ENCODE measurements at places on chromosomes 2 and 18.

- DNase-seq = no peak
Measured at GRCh38 chr2:24024018-24024417, 14.1 kb downstream of the MFSD2B start.

DNA sequence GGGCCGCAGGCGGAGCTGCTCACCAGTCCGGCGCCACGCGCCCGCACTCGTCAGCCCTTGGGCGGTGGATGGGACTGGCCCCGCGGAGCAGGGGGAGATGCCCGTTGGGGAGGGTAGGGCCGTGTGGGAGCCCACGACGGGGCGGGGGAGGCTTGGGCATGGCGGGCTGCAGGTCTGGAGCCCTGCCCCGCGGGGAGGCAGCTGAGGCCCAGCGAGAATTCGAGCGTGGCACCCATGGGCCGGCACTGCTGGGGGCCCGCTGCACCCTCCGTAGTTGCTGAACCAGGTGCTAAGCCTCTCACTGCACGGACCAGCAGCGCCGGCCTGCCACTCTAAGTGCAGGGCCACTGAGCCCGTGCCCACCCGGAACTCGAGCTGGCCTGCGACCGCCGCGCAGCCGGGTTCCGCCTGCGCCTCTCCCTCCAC lies 182.4 kb upstream of the ERBB4 start:
- DNase-seq = no peak

- DNase-seq = no peak
Measured at GRCh38 chr2:122108186-122108585, 352.7 kb downstream of the TSN start.

- no peak for DNase-seq
Measured at GRCh38 chr2:240795916-240796510, 24.0 kb downstream of the KIF1A start.

DNA sequence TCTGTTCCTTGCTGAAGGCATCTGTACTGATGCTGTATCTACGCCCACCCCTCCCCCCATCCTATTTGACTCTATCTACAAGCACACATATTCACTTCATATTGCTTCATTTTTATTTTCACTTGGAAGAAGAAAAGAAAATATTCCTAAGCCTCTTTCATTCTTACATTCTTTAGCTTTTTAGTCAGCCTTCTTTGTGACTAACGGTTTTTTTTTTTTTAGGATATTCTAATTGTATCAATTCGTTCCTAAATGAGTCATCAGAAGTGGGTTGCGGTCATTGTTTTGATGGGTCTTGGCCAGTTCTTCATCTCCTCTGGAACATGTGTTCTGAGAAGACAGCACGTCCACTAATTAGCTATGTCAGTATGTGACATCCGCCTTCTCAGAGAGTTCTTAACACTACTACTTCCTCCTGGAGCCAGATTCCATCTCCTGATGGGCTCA lies 88.7 kb downstream of the MYO1B start:
- DNase-seq = peak; percentile 90

- no peak for DNase-seq
Measured at GRCh38 chr2:16371751-16372150, 293.9 kb downstream of the CYRIA start.

DNA sequence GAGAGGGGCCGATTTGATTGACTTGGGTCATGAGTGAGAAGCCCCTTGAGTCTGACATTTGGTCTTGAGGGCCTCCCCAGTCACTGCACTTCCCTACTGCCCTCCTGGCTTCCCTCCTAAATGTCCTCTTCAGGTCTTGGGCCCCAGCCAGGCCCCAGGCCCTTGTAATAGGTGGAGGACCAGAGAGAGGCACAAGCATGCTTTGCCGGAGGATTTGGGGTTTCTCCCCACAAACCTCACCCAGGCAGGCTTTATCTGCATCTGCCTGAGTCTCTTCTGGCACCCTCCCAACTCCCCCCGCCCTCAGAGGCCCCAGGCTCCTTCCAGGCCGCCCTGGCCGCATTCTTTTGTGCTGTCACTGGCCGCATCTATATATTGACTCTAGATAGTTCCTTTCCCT lies 270.7 kb downstream of the HAUS1 start:
- no peak for DNase-seq

DNA sequence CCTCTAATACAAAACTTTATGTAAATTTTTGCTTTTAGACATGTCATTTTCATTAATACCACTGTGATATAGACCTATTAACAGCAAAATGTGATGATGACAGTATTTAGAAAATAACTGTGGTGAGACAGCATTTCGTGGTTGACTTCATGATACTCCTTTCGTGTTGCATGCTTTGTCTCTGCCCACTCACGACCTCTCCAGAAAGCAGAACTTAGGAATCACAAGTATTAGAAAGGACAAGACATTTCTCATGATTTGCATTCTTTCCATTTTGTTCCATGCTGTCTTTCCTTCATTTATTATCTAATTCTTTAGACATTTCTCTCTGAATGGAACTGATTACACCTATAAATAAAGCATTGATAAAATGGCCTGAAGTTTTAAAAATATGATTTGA lies 85.2 kb upstream of the POU3F3 start:
- DNase-seq = peak; percentile 60

DNA sequence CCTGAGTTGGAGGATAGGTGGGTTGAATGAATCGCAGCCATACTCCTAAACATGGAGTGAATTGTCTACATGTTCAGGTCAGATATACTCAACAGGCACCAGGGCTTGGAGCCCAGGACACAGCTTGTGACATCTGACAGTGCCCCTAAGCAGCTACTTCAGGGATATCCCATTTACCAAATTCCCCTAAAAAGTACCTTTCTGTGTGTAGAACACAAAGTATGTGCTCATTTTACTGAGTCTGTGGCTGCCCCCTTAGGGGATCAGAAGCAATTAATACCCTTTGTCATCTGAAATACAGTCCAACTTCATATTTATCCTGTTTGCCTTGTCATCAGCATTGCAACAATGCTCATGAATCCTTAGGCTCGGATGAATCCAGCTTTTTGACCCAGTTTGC lies 20.8 kb downstream of the TNFRSF11A start:
- no peak for DNase-seq

DNA sequence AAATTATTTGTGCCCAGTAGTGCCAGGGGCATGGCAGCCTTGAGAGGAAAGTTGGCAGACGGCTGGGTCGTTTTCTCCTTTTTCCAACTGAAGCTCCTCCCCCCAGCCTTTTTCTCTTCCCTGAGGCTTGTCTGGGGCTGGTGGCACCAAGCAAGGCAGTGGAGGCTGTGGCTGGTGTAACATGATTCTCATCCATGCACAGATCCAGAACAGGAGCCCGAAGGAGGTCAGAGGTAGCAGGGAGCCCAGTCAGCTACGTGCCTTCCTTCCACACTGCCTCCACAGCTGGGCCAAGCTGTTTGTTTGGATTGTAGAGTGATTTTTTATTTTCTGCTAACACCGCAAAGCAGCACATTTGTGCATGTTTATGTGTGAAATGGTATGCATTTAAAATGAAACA lies 170.3 kb upstream of the MGAT5 start:
- no peak for DNase-seq

GRCh38 chr2:104163611-104164130 lies 690.2 kb upstream of the POU3F3 start:
- no peak for DNase-seq
